Activated naive CD4-positive, alpha-beta T cell treated with anti-CD3 and anti-CD28 coated beads for 36 hours (primary cell): ENCODE measurements at places on chromosomes 5 and 9.
A peak's percentile ranks its signal among the peaks of the same experiment; 100 is the strongest.

DNA sequence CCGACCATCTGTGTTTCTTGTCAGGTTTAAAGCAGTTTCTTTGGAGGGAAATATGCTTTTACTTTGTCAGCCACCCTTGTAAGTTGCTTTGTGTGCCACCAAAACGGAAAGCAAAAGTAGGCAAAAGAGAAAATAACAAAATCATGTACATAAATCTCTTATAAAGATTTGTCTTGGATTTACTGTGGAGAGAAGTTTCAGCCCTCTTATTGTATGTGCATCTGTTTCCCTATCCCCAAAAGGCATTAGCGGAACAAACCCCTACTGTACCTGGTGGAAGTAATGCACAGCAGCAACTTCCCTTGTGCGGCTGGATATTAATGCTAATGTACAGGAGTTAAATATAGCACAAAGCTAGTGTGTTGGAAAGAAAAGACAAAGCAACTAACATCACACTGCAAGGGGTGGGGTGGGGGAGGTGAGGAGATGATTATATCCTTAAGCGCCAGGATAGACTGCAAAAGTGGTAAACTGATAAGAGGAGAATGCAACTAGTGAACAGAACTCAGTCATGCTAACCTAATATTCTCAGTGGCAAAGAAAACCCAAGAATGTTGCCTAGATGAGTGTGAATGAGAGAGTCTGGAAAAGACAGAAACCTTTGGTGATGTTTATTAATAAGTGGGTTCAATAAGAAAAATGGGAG lies 396.5 kb upstream of the MEF2C start:
- DNase-seq, result no peak

DNA sequence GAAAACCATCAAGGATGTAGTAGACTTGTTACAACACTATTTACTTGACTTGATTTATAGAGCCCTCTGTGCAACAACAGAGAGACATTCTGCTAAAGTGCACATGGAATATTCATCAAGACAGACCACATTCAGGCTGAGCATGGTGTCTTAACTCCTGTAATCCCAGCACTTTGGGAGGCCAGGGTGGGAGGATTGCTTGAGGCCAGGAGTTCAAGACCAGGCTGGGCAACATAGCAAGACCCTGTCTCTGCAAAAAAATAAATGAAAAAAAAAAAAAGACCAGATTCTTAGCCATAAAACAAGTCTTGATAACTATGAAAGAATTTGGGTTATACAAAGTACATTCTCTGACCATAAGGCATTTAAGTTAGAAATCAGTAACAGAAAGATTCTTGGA lies 25.3 kb downstream of the DENND4C start:
- no peak for DNase-seq

DNA sequence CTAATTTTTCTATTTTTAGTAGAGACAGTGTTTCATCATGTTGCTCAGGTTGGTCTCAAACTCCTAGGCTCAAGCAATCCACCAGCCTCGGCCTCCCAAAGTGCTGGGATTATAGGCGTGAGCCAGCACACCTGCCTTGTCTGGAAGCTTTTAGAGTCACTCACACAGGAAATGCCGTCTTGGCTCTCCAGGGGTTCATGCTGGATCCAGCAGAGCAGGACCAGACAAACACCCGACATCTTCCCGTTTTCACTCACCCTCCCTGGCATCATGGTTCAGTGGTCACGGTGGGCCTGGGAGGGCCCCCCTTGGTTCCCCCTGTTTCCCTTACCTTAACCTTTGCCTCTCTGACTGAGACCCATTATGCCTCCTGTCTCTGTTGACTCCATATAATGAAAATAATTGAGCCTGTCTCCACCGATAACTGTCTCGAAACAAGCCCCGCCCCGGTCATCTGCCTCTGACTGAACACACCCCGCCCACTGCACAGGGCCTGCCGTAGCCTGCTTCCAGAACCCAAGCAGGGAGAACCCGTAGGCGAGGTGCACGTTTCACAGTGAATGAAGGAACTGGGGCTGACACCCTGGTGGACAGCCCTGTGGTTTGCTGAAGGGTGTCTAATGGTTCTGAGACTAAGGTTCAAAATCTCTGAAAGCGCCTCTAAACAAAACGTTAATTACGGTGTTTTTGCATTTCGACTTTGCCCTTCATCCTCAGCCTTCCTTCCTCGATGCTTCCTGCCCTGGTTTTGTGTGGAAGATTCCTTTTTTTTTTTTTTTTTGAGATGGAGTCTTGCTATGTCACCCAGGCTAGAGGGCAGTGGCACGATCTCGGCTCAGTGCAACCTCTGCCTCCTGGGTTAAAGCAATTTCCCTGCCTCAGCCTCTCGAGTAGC lies 39.7 kb upstream of the SPRY4 start:
- no peak for DNase-seq

- no peak for DNase-seq
Measured at GRCh38 chr5:83102364-83102980, 25.1 kb downstream of the XRCC4 start.

DNA sequence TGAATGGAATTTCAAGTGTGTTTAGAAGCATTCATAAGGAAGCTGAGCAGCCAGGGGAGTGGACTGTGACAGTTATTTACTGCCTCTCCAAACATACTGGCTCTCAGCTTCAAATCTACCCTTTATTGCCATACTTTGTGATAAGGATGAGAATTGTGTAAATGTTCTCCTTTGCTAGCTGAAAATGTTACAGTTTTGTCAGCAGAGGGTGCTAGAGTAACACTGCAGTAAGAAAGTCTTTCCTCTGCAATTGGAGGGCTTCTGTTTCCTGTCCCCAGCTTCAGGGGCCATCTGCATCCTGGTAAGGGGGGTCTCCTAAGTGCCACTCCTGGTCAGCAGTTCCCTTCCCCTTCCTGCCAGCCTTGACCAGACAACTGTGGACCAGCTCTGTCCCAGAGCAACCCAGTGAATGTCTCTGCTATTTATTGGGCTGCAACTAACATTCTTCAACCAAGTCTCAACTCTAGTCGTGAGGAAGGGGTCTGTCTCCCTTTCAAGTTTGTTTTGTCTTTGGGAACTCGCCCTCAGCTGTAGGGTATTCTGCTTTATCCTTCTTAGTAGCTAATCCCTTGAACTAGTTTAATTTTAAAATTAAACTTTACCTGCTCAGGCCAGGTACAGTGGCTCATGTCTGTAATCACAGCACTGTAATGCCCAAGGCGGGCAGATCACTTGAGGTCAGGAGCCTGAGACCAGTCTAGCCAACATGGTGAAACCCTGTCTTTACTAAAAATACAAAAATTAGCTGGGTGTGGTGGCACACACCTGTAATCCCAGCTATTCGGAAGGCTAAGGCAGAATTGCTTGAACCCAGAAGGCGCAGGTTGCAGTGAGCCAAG lies 45.3 kb downstream of the RAPGEF6 start:
- DNase-seq, result no peak

DNA sequence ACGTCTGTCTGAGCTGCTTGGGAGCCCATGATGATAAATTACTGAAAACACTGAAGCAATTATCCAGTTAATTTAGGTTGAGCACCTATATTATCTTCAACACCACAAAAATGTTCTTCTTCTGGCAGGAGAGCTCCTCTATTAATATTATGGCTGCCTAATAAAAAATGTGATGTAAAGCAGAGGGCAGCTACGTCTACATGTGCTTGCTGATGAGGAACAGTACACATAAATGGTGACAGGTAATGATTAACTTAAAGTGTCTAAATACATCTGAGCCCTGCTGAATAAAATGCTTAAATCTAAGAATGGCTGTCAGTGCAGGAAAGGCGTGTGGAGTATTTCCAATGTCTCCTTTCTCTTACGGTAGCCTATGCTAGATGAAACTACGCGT lies 131.3 kb upstream of the NR3C1 start:
- DNase-seq, result no peak

DNA sequence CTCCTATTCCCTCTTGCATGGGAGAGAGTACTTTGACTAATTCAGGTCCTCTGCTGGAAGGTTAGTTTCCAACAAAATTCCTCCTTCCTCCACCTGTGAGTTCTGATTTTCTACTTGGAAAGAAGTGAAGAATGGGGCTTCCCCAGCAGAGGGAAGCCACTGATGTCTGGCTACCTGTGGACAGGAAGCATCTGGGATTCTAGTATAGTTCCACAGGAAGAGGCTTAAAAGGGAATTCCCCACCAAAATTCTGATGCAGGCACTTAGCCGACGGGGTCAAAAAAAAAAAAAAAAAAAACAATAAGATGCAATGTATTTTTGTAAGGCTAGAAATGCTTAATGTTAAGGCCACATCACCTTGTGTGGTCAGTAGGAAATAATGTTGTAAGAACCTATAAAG lies 33.4 kb downstream of the PCDHGC5 start:
- DNase-seq, result no peak

GRCh38 chr9:19551124-19551929 lies 142.5 kb downstream of the ACER2 start:
- DNase-seq, result no peak

- no peak for DNase-seq
Measured at GRCh38 chr5:73625372-73625943, 538 bp upstream of the ARHGEF28 start.

DNA sequence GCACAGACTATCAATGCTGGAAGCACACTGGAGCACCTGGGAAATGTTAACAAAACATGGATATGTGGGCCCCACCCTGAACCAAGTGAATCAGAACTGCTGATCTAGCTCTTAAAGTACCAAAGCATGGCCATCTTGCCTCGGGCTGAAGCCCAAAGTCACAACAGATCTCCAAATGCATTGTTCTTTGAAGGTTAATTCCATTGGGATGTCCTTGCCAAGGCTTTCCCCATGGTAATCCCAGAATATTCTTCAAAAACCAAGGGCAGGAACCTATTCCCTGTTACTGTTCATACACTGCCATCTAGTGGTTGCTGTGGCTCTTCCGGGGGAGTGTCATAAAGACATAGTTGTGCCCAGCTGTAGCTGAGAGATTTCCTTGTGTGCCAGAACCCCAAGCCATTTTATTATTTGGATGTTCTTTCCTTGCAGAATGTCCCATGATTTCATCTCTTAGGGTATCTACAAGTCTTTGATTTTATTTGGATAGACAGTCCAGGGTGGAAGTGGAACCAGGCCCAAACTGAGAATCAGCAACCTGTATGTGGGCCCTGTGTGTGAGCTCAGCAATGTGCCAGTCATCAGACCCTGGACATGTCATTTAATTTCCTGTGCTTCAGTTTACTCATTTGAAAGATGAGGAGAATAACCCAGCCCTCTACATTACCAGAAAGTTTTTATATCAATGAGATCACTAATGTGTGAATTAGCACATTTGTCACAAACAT lies 290.0 kb downstream of the ACTL7B start:
- DNase-seq, result peak; percentile 21

- no peak for DNase-seq
Measured at GRCh38 chr9:133506653-133507038, 18.1 kb downstream of the MYMK start.

- DNase-seq, result no peak
Measured at GRCh38 chr9:117334101-117334500, 80.8 kb downstream of the ASTN2 start.

GRCh38 chr5:151497391-151498002 lies 50.1 kb downstream of the SLC36A1 start:
- DNase-seq, result no peak

GRCh38 chr5:69230181-69230580 lies 4.5 kb upstream of the CDK7 start:
- no peak for DNase-seq

- no peak for DNase-seq
Measured at GRCh38 chr5:179919487-179920060, 11.9 kb upstream of the TBC1D9B start.

DNA sequence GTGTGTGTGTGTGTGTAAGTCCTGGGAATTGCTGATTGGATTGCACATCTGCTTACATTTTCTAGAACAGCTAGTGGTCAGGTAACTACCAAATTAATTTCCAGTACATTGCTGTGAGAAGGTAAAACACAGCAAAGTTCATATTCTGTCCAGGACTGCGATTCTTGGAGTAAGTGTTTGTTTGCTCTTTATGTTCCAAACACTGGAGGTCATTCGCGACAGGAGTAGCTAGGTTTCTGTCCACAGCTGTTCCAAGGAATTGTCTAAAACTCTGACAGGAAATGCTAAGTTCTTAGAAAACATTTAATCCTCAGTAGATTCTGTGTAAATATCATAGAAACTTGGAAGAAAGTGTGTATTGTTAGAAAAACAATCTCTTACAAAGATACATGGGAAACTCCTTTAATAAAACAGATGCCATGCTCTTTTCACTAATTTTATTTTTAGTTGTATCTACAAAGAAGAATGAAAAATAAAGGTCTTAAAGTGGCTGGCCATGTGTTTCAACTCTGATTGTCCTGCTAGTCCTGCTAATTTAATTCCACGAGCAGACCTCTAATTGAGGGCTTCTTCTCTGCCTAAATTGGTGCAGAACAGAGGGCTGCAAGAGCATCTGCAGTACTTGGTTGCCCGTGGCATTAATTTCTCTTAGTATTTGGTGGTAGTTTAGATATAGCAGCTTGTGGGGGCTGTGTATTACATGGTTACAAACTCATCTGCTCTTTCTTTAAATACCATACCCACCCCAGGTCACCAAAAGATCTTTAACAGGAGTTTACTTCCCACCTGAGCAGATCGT lies 464.5 kb downstream of the RASEF start:
- DNase-seq, result no peak

DNA sequence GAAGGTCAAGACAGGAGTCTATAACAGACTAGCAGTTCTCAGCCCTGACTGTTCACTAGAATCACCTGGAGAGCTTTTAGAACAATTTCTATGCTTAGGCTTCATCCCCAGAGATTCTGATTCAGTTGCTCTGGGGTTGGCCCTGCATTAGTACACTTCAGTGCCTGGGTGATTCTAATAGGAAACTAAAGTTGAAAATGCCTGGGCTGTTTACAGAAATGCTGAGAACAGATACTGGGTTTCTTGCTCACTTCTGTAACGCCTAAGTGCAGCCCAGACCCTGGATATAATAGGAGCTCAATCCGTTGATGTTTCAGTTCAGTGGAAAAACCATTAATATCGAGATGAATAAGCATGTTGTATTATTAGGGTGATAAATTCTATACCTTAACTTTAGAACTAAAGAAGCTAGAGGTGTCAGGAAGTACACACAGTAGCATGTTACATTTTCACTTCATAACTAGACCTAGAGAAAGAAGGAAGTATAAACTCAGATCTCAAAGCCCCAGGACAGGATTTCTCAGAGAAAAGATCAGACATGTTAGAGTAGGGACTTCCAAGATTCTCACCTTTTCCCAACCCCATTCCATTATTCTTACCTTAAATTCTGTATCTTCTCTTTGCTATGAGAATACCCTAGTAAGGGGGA lies 20.4 kb downstream of the HAVCR2 start:
- DNase-seq, result no peak

DNA sequence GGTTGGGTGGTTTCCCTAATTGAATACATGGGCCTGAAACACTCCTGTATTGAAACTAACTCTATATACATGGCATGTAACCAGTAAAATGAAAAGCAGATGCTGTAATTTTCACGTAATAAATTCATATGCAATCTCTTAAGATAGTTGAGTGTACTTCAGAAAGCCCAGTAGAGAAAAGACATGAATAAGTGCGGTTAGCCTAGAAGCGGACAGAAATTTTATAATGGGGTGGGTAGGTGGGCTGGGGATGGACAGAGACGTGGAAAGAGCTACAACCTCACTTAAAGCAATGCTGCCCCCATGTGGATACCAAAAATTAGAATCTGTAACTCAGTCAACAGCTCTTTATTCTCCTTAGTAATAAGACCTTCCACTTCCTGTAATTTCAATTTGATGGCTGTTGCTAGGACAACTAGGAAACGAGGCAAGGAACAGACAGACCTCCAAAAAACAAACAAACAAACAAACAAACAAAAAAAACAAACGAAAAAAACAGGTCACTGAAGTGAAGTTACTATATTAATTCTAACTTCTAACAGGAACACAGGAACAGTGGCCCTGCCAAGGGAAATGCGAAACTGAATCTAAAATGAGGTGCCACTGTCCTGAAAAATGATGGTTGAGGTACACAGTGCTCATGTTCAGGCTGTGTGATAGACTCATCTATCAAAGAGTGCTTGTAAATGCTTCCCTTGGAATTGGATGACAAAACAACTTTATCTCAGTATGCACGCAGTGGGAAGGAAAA lies 103.4 kb upstream of the GNA14 start:
- peak; percentile 26 for DNase-seq
